ENCODE measurements at places on chromosomes 11 and 22. TPM values are rescaled to one million over a fixed set of nuclear protein-coding genes. Genes with fewer than 3 reads are reported as not detected.

RIC3 gene
- 28.2 TPM for total RNA-seq

TRAF6 gene
- total RNA-seq: 9.9 TPM

ZFPL1 gene
- total RNA-seq: 31.8 TPM

DNA sequence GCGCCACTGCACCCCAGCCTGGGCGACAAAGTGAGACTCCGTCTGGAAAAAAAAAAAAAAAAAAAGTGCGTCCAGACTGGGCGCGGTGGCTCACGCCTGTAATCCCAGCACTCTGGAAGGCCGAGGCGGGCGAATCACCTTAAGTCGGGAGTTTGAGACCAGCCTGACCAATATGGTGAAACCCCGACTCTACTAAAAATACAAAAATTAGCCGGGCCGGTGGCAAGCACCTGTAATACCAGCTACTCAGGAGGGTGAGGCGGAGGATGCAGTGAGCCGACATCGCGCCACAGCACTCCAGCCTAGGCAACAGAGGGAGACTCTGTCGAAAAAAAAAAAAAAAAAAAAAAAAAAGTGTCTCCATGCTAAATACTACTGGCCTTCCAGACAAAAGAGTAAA, 1.3 kb downstream of the USP28 start:
- no peaks in the 10 kb centered on the region for H3K27me3 ChIP-seq
- H3K36me3 ChIP-seq: no peaks in the 10 kb centered on the region
- DNase-seq: no peak
- H3K4me1 ChIP-seq: peaks cover 6% of the 10 kb centered on the region
- H3K27ac ChIP-seq: no peak overlapping the region

- H3K4me1 ChIP-seq: peaks cover 59% of the 10 kb centered on the region
- DNase-seq: no peak
- H3K36me3 ChIP-seq: peaks cover under 1% of the 10 kb centered on the region
- no peak overlapping the region for H3K27ac ChIP-seq
- no peaks in the 10 kb centered on the region for H3K27me3 ChIP-seq
Measured at GRCh38 chr22:28980326-28980725, 81.3 kb downstream of the C22orf31 start.

All from tibial nerve (tissue), 4 donors.